ENCODE measurements at places on chromosomes 5 and 9.

DNA sequence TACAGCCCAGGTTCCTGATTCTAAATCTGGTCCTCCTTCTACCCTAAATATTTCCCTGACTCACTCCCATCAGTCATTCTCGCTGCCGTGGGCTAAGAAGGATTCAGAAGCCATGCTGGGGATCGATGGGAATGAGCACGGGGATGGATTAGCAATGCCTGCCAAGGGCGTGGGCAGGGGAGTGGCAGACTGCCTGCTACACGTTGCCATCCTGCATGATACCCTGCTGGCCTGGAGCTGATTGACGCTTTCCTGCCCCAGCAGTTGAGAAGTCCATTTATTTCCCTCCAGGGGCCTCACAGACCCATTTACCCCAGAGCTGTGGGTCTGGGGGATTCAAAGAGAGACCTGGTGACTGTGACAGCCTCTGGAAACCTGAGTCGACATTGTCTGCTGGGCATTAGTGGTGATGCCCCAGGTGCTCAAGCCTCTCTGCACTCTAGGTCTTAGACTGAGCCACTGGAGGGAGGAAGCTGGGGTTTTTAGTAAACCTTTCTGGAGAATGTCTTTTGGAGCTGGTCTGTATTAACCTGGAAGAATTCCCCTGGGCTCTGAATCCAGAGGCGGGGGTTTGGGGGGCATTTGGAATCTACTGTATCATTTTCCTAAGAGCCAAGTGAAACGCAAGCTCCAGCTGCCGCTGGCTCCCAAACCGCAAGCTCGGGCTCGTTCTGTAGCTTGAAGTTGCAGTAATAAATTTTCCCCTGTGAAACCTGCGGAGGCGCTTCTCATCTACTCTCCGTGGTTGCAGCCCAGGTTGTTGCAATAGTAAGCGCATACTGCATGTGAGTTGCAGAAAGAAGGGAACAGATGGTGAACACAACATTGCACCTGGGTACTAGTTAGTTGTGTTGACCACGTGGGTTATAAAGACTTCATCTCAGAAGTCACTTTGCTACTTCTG is 76.3 kb upstream of the RAPGEF1 start:
- DNase-seq, result no peak

DNA sequence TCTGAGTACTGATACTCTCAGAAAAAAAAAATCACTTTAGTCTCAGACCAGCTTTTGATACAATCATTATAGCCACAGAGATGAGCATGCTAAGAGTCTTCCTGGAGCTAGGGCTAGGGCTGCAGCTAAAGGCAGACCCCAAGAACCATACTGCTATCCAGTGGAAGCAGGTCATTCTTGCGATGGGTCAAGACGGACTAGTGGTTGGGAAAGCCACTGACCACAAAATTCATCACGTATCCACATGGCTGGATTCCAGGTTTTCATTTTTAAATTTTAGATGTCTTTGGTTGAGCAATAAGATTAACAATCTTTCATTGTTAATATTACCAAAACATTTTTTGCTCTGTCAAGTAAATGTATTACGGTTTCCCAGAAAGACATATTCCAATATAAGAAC is 598.1 kb downstream of the DNAH5 start:
- DNase-seq, result no peak

GRCh38 chr5:57225553-57225952 is 51.7 kb downstream of the GPBP1 start:
- DNase-seq, result no peak

DNA sequence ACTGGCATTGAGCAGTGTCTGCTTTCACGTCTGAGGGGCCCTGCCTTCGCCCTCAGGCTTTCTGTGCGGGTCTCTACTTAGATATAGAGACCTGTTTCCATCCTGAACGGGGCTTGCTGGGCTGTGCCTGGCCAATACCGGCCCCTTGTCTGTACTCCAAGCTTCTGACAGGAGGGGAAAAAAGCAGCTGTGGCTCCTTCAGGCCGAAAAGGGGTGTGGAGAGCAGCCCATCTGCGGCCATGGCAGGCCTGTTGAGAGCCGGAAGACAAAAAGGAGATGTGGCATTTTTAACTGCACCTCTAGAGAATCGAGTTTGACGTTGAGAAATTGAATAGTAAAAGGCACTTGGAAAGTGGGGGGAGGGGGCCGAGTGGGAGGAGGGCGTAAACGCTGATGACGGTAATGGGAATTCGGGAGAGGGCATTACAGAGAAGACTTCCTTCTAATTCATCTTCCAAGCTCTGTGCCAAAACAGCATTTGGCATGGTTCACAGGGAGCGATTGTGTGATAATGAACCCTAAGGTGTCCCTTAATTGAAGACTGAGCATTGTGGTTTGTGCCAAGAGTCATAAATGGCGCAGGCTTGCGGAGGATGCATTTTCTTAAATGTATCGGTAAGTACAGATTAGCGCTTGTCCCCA is 25.1 kb upstream of the PRDM12 start:
- DNase-seq, result no peak

DNA sequence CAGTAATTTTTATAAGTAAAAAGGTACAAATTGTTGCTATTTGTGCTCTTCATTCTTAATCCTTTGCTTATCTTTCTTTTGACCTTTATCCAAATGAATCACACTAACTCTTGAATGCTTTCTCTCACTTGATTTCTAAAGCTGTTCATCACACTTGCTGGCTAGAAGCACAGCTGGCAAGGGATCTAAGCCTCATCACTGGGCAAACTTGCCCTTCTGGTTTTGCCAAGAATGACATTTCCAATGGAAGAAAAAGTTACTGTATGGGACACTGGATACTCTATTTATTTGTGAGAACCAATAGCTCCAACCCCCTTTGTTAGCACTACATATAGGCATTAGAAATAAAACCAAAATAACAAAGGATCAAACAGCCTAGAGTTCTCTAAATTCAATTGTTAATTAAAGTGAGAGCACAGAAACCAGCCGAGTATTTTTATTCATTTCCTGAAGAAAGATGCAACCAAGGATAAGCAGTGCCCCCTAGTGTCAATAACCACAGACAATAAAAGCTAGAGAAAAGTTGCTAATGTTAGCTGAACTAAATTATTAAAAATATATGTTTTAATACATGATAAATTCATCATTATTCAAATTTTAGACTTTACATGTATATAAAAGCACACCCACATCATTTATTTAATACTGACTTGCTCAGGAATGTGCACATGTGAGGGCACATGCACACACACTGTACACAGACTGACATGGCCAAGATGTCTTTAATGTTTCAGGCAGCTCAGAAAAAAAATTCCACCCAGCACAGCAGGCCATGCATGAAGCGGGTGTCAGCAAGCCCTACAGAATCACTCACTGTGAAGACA is 59.8 kb upstream of the POU5F2 start:
- DNase-seq, result no peak

DNA sequence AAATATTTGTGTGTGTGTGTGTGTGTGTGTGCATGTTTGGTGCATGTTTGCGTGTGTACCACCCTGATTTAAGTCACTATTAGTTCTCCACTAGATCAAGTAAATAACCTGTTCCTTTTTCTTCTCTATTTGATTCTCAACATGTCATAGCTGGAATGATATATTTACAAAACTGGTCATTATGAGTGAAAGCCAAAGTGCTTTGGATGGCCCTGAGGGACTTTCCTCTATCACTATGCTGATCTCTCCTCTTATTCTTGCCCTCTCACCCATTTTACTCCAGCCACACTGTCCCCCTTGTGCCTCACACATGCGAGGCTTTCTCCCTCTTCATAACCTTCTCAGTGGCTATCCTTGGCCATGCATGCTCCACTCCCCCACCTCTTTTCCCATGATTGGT is 144.6 kb upstream of the NMUR2 start:
- DNase-seq, result no peak

DNA sequence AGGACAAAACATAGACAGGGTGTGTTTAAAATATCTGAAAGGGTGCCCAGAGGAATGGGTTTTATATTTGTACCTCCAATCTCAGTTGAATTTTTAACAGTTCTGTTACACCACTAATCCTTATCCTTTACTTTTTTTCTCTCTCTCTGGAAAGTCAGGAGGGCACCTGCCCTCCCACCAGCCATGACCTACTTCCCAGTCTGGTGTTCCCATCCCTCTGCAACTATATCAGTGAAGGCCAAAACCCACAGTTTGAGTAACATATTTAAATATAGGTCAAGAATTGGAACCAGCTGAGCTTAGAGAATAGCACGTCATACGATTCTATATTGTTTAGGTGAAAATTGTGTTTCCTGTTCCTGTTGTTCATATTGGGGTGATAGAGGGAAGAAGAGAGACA is 229.8 kb downstream of the NTRK2 start:
- DNase-seq, result no peak

GRCh38 chr5:101788797-101789196 is 507.3 kb downstream of the SLCO4C1 start:
- DNase-seq, result no peak

GRCh38 chr5:138817241-138817640 is 57.9 kb downstream of the LRRTM2 start:
- no peak for DNase-seq

Measured in stimulated activated CD4-positive, alpha-beta T cell treated with anti-CD3 and anti-CD28 coated beads, Interleukin-1b, Interleukin-23, amount 100 ng/mL, for 1 hour (primary cell).